ENCODE measurements at places on chromosomes 4 and X. TPM values are rescaled to one million over a fixed set of nuclear protein-coding genes. Genes with fewer than 3 reads are reported as not detected.

DNA sequence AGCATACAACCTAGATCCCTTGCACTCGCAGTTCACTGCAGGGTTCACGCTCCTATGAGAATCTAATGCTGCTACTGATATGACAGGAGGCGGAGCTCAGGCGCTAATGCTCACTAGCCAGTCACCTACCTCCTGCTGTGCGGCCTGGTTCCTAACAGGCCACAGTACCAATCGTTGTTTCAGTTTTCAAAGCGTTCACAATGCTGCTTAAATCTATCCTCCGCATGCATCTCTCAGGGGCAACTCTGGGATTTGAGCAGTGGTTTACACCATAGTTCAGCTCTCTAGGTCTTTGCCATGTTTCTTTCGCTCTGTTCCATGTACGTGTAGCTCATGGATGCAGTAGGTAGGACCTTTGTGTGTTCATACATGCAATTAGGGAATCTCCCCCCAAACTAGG is 47.2 kb downstream of the CLOCK start:
- no peak overlapping the region for H3K4me3 ChIP-seq
- DNase-seq, result no peak
- no peaks in the 10 kb centered on the region for H3K27me3 ChIP-seq
- H3K27ac ChIP-seq, result no peak overlapping the region
- no peaks in the 10 kb centered on the region for H3K36me3 ChIP-seq

The SPCS3 gene
- 50.4 TPM for polyA plus RNA-seq

DNA sequence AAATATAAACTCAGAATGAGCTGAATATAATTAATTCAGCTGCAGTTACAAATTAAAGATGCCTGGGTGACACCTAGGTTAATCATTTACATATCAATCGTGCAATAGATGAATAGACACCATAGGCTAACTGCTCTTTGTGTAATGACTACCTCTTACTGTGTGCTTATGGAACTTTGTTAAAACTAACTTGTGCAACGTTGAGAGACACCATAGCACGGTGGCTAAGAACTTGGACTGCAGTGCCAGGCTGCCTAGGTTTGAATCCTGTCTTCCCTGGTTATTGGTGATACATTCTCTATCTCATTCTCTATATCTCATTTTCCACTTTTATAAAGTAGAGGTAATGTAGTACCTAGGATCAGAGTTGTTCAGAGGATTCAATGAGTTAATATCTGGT is 46.9 kb downstream of the SMAD1 start:
- no peak overlapping the region for H3K27ac ChIP-seq
- H3K36me3 ChIP-seq, result no peaks in the 10 kb centered on the region
- no peak for DNase-seq
- H3K4me3 ChIP-seq, result no peak overlapping the region
- no peaks in the 10 kb centered on the region for H3K4me1 ChIP-seq

The PNMA6E gene
- not detected for polyA plus RNA-seq

- no peaks in the 10 kb centered on the region for H3K27me3 ChIP-seq
- no peak overlapping the region for H3K4me3 ChIP-seq
- no peaks in the 10 kb centered on the region for H3K36me3 ChIP-seq
- H3K4me1 ChIP-seq, result peaks cover 4% of the 10 kb centered on the region
- H3K27ac ChIP-seq, result no peak overlapping the region
- DNase-seq, result peak; percentile 48
Observed at GRCh38 chr4:4995103-4995907, 24.0 kb downstream of the CYTL1 start.

The FAM9B gene
- not detected for polyA plus RNA-seq

DNA sequence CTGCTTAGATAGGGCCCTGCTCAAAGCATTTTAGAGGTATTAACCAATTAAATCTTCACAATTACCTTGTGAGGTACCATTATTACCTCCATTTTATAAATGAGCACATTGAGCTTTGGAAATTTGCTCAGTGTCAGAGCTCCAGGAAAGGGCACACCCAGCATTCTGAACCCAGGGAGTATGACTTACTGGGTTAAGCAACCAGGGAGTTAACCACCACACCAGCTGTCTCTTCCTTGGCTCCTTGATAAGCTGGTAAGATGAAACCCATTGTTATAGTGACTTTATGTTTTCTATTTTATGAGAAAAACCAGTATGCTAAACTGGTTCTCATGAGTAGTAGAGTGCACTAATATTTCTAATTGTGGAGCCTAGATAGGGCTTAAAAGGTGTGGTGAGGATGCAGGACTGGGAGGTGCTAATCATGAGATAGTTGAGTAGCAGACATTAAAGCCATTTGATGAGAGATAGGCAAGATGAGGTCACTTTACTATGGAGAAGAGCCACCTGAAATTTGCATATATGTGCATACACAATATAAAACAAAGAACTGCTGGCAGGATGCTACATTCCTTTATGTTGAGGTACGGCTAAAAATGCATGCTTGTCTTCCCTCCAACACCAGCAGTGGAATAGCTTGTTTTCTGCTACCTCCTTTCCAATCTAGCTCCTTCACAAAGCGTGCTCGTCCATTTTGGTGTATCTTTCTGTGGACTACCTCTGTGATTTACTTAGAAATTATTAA is 556.1 kb downstream of the SPRY1 start:
- no peak overlapping the region for H3K4me3 ChIP-seq
- H3K27me3 ChIP-seq, result no peaks in the 10 kb centered on the region
- no peak overlapping the region for H3K27ac ChIP-seq

- H3K27me3 ChIP-seq, result no peaks in the 10 kb centered on the region
- no peaks in the 10 kb centered on the region for H3K4me1 ChIP-seq
- H3K27ac ChIP-seq, result no peak overlapping the region
- H3K36me3 ChIP-seq, result no peaks in the 10 kb centered on the region
Observed at GRCh38 chr4:121011138-121011537, 61.2 kb downstream of the NDNF start.

DNA sequence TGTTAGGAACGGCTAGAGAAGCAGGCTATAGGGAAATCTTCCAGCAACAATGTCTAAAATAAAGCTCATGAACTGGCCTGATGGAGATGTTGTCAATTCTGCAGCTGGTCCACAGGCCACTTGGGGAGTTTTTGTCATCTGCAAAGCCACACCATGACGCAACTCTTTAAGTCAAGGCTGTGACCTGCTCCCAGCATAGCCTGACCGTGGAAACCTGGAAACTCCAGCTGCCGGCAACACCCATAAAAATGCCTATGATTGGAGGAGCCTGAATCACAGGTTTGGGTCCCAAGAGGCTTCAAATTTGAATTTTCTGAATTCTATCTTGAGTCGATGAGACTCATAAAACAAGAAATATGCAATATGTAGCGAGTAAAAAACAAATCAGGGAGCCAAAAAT is 969.2 kb upstream of the PRKX start:
- H3K4me3 ChIP-seq, result no peak overlapping the region
- H3K36me3 ChIP-seq, result no peaks in the 10 kb centered on the region
- no peaks in the 10 kb centered on the region for H3K27me3 ChIP-seq
- H3K27ac ChIP-seq, result no peak overlapping the region
- DNase-seq, result no peak

The PPP1R2C gene
- polyA plus RNA-seq, result not detected

The TMEM35A gene
- polyA plus RNA-seq, result not detected

DNA sequence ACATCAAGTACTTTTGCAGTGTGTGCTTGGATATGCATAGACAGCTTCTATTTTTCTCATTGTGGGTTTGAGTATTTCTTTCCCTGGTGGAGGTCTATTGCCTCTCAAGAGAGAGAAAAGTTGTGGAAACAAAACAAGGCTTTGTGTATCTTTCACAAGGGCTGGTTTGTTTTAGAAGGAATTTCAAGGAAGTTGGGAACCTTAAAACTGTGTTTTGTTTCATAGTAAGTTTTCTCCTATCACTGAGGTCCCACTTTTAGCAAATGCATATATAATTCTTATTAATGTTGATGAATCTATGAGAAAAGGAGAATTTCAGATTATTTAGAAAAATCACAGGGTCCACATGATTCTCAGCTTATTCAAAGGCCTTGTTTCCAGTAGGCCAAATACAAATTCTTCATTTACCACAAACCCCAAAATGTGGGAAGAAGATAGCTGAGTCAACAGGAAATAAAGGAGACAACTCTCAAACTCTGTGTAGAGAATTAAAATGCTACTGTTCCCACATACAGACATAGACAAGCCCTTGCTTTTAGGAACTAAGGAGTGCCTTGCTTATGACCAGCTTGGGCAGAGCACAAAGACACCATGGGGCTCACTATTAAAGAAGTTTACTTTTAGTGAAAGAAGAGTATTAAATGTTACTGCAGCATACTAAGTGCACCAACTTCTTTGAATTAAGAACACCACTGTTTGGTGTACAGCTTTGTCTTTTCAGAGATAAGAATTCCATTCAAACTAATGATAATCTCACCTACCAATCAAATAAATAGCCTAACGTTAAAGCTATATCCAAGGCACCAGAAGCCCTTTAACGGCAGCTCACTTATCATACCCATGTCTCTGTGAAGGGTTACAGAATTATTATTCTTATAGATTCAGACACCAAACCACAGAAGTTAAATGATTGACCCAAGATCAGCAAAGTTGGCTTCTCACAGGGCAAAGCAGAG is 177.4 kb upstream of the LEF1 start:
- no peak overlapping the region for H3K27ac ChIP-seq
- H3K27me3 ChIP-seq, result no peaks in the 10 kb centered on the region
- no peaks in the 10 kb centered on the region for H3K36me3 ChIP-seq
- no peak overlapping the region for H3K4me3 ChIP-seq
- no peak for DNase-seq
- H3K4me1 ChIP-seq, result no peaks in the 10 kb centered on the region

GRCh38 chrX:74550295-74550802 is 64.1 kb downstream of the RLIM start:
- peak; percentile 80 for DNase-seq
- no peaks in the 10 kb centered on the region for H3K36me3 ChIP-seq
- H3K4me1 ChIP-seq, result peaks cover 7% of the 10 kb centered on the region
- H3K27ac ChIP-seq, result no peak overlapping the region

DNA sequence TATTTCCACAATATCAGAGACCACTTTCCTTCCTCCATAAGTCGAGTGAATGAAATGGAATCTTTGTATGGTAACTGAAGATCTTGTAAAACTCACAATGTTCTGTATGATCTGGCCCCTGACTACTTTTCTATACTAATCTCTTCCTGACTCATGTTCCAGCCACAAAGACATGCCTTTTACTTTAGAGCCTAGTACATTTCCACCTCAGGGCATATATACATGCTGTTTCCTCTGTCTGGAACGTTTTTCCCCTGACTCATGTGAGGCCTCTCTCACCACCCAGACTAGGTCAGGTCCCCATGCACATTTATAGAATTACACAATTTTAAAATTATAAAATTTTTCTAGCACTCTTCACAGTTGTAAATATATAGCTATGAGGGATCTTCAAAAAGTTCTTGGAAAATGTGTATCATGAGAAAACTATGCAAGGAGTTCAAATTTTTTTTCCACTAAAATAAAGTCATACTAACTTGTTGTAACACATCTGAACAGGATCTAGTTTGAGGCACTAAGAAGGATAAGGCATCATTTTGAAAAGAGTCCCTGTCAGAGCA is 208.8 kb downstream of the SH2D1A start:
- no peaks in the 10 kb centered on the region for H3K4me1 ChIP-seq
- no peaks in the 10 kb centered on the region for H3K27me3 ChIP-seq
- H3K4me3 ChIP-seq, result no peak overlapping the region
- no peak overlapping the region for H3K27ac ChIP-seq
- no peaks in the 10 kb centered on the region for H3K36me3 ChIP-seq

- H3K27ac ChIP-seq, result no peak overlapping the region
- no peaks in the 10 kb centered on the region for H3K4me1 ChIP-seq
- peaks cover 33% of the 10 kb centered on the region for H3K27me3 ChIP-seq
- DNase-seq, result no peak
- no peaks in the 10 kb centered on the region for H3K36me3 ChIP-seq
Observed at GRCh38 chrX:34656467-34656841, 631 bp downstream of the TMEM47 start.

GRCh38 chr4:82373486-82373815 is 340 bp downstream of the HNRNPD start:
- peak overlapping the region; percentile 100 for H3K27ac ChIP-seq
- peak overlapping the region; percentile 98 for H3K4me3 ChIP-seq
- H3K36me3 ChIP-seq, result peaks cover 15% of the 10 kb centered on the region
- peaks cover 60% of the 10 kb centered on the region for H3K4me1 ChIP-seq
- no peaks in the 10 kb centered on the region for H3K27me3 ChIP-seq

Measured in CD14-positive monocyte (primary cell).